ENCODE measurements at places on chromosomes 5 and 9.

DNA sequence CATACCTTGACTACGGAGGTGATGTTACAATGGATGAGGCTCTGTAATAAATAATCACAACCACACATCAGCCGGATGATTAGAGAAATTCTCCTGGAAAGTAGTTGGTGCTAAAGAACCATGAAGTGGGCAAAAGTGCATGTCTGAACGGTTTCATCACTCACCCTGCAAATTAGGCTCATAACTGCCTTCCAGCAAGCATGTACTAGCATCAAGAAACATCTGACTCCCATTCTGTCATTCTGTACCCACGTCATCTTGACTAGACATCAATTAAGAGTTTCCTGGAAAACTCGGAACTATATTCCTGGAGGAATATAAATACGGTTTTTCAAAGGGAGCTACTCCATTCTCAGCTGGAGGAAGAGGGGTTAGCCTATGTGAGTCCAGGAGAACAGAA, 52.2 kb downstream of the HSD17B3 start:
- DNase-seq, result no peak

- DNase-seq, result no peak
Observed at GRCh38 chr9:16357828-16358227, 512.6 kb downstream of the BNC2 start.

DNA sequence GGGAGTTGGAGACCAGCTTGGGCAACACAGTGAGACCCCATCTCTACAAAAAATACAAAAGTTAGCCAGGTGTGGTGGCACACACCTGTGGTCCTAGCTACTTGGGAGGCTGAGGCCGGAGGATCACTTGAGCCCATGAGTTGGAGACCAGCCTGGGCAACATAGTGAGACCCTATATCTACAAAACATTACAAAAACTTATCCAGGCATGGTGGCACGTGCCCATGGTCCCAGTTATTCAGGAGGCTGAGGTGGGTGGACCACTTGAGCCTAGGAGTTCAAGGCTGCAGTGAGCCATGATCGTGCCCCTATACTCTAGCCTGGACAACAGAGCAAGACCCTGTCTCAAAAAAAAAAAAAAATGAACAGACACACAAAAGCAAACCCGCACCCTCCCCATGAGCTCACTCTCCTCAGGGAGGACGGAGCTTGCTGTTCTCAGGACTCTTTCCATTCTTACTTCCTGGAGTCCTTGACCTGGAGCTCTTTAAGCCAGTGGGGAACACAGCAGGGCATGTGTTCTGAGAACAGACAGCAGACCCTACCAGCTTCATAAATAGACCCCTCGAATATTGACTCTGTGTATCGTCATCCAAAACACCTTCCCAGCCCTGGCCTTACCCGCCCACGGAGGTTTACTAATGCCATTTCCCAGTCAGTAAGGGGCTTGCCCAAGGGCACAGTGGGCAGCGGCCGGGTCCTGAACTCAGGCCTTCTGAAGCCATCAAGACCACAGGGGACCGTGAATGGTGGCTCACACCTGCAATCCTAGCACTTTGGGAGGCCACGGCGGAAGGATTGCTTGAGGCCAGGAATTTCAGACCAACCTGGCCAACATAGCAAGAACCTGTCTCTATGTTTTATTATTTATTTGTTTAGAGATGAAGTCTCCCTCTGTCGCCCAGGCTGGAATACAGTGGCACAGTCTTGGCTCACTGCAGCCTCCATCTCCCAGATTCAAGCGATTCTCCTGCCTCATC, 11.1 kb downstream of the PTGES2 start:
- DNase-seq, result no peak

DNA sequence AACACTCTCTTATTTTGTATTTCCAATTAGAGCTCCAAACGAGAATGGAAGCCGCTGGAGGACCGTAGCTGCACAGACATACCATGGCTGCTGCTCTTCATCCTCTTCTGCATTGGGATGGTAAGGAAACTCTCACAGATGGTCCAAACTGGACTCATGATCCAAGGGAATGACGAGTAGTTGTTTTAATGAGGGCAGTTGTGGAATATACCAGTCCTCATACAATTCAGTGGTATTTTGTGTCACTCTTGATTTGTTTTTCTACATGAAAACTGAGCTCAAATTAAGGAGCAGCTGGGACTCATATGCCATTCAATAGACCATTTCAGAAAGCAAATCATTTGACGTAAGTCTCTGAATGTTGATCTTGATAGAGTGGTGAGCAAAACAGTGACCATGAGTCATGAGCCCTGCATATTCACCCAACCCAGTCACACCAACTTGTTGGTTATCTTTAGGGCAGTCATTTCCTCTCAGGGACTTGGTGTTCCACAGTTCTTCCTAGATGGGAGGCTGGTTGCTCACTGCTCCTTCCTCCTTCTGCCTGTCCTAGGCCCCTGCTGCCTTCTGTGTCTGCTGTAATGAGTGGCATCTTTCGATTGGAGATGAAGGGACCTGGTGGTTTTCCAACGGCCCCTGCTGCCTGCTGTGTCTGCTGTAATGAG, 54.9 kb downstream of the SLC44A1 start:
- no peak for DNase-seq

- no peak for DNase-seq
Observed at GRCh38 chr9:6739218-6739617, 18.6 kb upstream of the KDM4C start.

Data from activated T-helper 2 cell treated with anti-CD3 and anti-CD28 coated beads, Interferon-gamma antibody, Interleukin-2, Interleukin-4, amounts not matched to agents 10 μg/mL and 5 μg/mL and 100 μg/mL, durations not matched to agents 14 hours and 24 hours and 36 hours (primary cell).